Left renal pelvis (tissue), 4 donors: ENCODE measurements at places on chromosomes 7 and 10.

GRCh38 chr10:79435271-79436065 lies 10.0 kb downstream of the ZCCHC24 start:
- DNase-seq = no peak

DNA sequence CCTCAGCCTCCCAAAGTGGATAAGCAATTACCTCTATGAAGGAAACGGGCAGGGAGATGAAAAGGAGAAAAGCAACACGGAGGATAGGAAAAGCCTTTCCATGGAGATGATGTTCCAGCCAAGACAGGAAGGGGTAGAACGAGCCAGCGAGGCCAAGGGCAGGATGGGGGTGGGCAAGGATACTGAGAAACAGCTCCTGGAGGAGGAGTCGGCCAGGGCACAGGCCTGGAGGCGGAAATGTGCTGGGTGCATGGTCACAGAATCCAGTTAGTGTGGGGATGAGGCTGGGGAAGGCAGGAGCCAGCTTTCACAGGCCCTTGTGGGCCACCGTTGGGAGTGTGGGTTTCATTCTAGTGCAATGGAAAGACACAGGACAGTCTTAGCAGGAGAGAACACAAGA lies 162.6 kb downstream of the JAZF1 start:
- no peak for DNase-seq

DNA sequence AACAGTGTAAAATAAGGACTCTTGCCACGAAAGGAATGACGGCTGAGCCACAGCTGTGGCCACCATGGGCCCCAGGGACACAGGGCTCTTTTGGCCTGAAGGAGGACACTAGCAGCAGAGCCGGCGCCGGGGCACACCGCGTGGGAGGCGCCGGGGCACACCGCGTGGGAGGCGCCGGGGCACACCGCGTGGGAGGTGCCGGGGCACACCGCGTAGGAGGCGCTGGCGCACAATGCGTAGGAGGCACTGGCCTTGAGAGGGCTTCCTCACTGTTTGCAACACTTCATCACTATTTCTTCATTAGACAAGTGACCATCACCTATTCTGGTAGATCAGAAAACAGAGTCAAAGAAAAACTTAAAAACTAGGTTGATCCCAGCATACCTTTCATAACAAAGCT lies 23.4 kb downstream of the ESYT2 start:
- no peak for DNase-seq

- DNase-seq = no peak
These were observed 18.1 kb downstream of the GARS1 start for GRCh38 chr7:30612658-30613265.

GRCh38 chr10:72832701-72833100 lies 60.8 kb upstream of the OIT3 start:
- no peak for DNase-seq

DNA sequence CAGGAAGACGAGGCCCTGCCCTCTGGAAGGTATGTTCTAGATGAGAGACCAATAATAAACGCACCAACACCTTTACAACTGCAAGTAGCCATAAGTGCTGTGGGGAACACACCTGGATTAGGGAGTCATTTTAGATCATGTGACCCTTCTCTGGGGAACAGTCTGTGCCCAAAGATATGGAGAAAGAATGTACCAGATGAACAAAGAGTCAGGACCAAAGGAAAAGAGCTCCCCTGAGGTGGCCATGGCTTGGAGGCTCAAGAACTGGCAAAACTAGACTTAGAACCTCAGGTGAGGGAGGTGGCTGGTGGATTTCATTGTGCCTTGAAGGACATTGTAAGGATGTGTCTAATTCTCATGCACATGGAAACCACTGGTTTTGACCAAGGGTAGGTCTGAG lies 10.3 kb upstream of the EN2 start:
- no peak for DNase-seq

- no peak for DNase-seq
These were observed 130.4 kb upstream of the AOAH start for GRCh38 chr7:36854652-36855051.

DNA sequence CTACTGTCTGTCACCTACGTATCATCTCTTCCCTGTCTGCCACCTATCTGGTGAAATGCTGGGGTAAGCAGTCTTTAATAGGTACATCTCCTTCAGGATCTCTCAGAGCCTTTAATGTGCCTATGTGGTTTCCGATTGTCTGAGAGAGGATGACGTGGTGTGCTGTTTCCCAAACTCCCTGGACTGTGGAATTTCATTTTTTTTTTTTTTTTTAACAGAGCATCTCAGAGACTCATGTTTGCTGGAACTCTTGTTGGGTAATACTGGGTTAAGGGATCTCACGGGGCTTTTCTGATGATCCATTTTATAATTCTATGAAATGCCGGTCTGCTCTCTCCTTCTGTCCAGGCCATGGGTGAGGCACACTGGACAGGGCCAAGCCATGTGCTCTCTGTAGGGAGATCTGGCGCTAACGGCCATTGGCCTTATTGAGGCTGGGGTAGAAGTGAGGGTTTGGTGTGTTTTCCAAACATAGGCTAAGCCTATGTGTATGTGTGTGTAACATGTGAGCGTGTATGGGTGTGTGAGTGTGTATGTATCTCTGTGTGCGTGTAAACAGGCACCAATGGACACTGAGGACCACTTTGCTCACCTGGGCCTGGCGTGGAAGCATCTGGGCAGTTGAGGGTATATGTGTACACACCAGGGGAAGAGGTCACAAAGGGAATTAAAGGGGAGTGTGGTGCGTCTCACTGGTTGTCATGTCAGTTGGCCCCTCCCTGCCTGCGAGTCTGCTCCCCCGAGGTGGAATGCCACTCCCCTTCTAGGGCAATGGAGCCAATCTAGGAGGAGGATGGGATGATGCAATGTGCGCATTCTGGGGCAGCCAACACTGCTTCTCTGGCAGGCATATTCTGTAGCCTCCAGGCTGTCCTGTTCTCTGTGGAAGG lies 7.8 kb downstream of the ADRA2A start:
- DNase-seq = no peak

GRCh38 chr7:13742811-13743210 lies 246.7 kb downstream of the ETV1 start:
- DNase-seq = no peak

GRCh38 chr10:70293169-70293843 lies 9.5 kb upstream of the NPFFR1 start:
- no peak for DNase-seq

GRCh38 chr7:123004931-123005330 lies 9.4 kb upstream of the TAS2R16 start:
- no peak for DNase-seq

- DNase-seq = no peak
These were observed 1015.8 kb downstream of the SORCS3 start for GRCh38 chr10:105656856-105657255.

GRCh38 chr7:128136215-128136597 lies 104.9 kb upstream of the LEP start:
- no peak for DNase-seq

GRCh38 chr10:128286141-128286761 lies 160.0 kb upstream of the MKI67 start:
- DNase-seq = no peak

GRCh38 chr10:118496525-118496924 lies 98.9 kb downstream of the PRLHR start:
- DNase-seq = no peak

- DNase-seq = no peak
These were observed 108.0 kb downstream of the MAD1L1 start for GRCh38 chr7:2124604-2125345.

DNA sequence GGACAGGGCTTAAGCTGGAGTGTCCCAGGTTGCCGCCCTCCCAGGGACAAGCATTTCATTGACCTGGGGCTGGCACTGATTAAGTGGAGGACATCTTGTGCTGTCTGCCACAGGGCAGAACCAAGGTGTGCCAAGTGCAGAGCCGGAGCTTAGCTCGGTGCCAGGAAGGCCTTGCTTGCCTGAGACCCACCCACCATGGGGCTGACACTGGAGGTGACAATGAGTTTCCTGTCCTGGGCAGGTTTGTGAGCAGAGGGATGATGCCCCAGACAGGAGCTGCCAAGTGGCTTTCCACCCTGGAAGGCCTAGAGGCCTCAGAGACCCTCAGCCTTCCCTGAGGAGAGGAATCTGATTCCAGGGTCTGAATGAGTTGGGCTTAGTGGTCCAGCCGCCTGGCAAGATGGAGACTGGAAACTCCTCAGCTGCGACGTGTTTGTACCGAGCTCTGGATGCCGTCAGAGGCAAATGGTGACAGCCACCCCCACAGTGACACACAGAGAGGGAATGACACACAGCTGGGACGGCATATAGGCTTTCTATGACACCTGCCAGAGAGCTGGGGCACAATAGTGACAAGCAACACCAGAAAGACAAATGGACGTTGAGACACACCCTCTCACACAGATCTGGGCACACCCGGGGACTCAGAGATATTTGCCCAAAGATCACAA lies 2.6 kb downstream of the ADCYAP1R1 start:
- no peak for DNase-seq

DNA sequence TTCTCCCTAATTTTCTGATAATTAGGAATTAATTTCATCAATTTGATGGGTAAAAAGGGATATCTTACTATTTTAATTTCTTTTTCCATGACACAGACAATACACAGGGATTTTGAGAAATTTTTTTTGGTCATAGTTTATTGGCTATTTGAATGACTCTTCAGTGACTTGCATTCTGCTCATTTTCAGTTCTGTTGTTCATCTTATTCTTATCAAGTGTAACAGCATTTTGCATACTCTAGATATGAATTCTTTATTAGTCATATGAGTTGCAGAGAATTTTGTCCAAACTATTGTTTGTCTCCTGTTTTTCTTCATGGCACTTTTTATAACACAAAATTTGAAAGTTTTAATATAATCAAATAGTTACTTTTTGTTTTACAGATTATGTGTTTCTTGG lies 41.7 kb downstream of the MKLN1 start:
- no peak for DNase-seq

DNA sequence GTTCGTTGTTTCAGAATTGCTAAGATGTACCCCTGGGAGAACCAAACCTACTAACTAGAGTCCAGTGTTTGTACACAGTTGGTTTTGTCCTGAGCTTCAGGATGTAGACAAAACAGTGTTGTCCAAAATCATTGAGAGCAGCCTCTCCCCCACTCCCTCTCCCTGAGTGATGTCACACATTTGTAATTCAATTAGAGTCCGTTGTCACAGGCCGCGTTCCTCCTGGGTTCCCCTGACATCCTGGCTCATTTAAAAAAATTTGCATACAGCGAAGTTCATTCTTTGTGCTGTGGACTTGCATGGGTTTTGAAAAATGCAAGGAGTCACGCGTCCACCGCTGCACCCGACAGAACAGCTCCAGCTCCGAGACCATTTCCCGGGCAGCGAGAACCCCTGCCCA lies 10.3 kb downstream of the GRIFIN start:
- no peak for DNase-seq

- no peak for DNase-seq
These were observed 3.2 kb downstream of the CYP26A1 start for GRCh38 chr10:93076871-93077270.

- no peak for DNase-seq
These were observed 450.9 kb upstream of the MKI67 start for GRCh38 chr10:128576943-128577670.

GRCh38 chr10:110591760-110592159 lies 24.3 kb downstream of the SMC3 start:
- DNase-seq = no peak

GRCh38 chr10:112382515-112383235 lies 8.8 kb downstream of the ACSL5 start:
- DNase-seq = no peak

- DNase-seq = no peak
These were observed 100.7 kb downstream of the POLL start for GRCh38 chr10:101487399-101487798.

- DNase-seq = no peak
These were observed 3.1 kb downstream of the FLNC start for GRCh38 chr7:128833148-128833945.

- no peak for DNase-seq
These were observed 599.2 kb upstream of the POM121L12 start for GRCh38 chr7:52436278-52436677.

- peak; percentile 78 for DNase-seq
These were observed 444.0 kb upstream of the MGMT start for GRCh38 chr10:129023082-129023481.

GRCh38 chr7:79361214-79361613 lies 92.3 kb downstream of the MAGI2 start:
- DNase-seq = no peak
